ENCODE measurements at places on chromosomes 16 and 17. TPM values are rescaled to one million over a fixed set of nuclear protein-coding genes. Genes with fewer than 3 reads are reported as not detected.

Gene FZD2
- total RNA-seq: 3.5 TPM

Gene NGFR
- 0.09 TPM for total RNA-seq

Gene TEX19
- total RNA-seq: 1.4 TPM

Gene IL17C
- not detected for total RNA-seq

Gene STX1B
- 2.5 TPM for total RNA-seq

Gene NPIPA3
- 3.4 TPM for total RNA-seq

Gene RCVRN
- total RNA-seq: not detected

Gene MT1G
- total RNA-seq: 1.7 TPM

Gene KRT14
- total RNA-seq: not detected

Gene ACAP1
- total RNA-seq: 7.4 TPM

Gene MMP25
- not detected for total RNA-seq

Gene FBXL16
- 6.0 TPM for total RNA-seq

Gene ATP1B2
- total RNA-seq: 4.7 TPM

Gene FADS6
- total RNA-seq: not detected

Gene TMEM114
- not detected for total RNA-seq

Measured in K562 (cell line).